ENCODE measurements at places on chromosomes 7 and 10. TPM values are rescaled to one million over a fixed set of nuclear protein-coding genes. Genes with fewer than 3 reads are reported as not detected.

Gene MCM10
- total RNA-seq = 5.3 TPM

Gene SLC26A3
- total RNA-seq = not detected

Gene UNC5B
- total RNA-seq = 7.4 TPM

Gene NKX2-3
- total RNA-seq = not detected

Gene PFKFB3
- total RNA-seq = 21.0 TPM

Gene EIF3A
- total RNA-seq = 75.2 TPM

Gene CYP2C19
- total RNA-seq = not detected

Gene SPDYE16
- 0.23 TPM for total RNA-seq

Gene GRM8
- 28.4 TPM for total RNA-seq

Gene IFIT1B
- total RNA-seq = 0.92 TPM

Gene ASL
- 11.8 TPM for total RNA-seq

Gene IGF2BP3
- 48.2 TPM for total RNA-seq

Gene LUC7L2
- total RNA-seq = 59.1 TPM

Gene ANKRD22
- 0.46 TPM for total RNA-seq

Gene TFEC
- 2.1 TPM for total RNA-seq

Gene TUBAL3
- not detected for total RNA-seq
